ENCODE measurements at places on chromosomes 4 and X. TPM values are rescaled to one million over a fixed set of nuclear protein-coding genes. Genes with fewer than 3 reads are reported as not detected.

The VSIG1 gene
- 0.56 TPM for total RNA-seq

The SPARCL1 gene
- not detected for total RNA-seq

The FAM200B gene
- total RNA-seq = 13.1 TPM

The CT55 gene
- not detected for total RNA-seq

The HSFX4 gene
- not detected for total RNA-seq

The ZBTB49 gene
- total RNA-seq = 6.0 TPM

The SASH3 gene
- 121 TPM for total RNA-seq

The DACH2 gene
- total RNA-seq = not detected

The TCP11X2 gene
- total RNA-seq = not detected

The EDNRA gene
- total RNA-seq = not detected

DNA sequence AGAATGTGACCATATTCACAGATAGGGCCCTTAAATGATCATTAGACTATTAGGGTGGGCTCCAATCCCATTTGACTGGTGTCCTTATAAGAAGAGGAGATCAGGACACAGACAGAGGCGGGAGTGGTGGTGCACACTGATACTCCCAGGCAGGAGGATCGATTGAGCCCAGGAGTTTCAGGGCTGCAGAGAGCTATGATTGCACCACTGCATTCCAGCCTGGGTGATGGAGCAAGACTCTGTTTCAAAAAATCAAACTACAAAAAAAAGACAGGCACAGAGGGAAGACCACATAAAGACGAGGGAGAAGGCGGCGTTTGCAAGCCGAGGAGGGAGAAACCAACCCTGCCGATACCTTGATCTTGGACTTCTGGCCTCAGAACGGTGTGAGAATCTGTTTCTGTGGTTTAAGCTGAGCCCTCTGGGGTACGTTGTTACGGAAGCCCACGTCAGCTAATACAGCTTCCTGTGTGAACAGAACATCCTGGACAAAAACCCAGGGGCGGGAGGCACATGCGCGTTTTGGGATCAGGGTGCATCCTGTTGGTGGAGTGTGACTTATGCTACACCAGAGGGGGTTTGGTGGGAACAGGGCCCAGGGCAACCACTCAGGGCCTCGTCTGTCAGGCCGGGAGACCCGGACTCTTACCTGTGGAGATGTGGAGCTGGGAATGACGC lies 211.8 kb upstream of the PSAPL1 start:
- no peak for DNase-seq

DNA sequence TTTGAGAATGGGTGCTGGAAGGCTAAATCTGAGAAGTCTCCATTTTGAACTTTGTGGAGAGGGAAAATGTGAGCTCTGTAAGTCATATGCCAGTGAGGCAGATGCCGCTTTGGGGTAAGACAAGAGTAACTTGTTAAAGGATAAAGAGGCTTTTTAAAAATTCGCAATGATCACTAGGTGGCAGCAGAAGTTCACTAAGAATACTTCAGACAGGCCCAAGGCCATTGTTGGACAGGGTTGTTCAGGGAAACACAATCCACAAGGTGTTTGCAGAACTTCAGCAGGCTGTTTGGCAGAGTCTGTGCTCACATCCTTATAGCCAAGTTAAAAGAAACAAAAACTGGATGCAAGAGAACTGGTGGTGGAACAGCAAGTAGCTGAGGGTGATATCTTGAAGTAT lies 13.7 kb upstream of the PIGA start:
- DNase-seq = no peak

GRCh38 chrX:23864742-23865326 lies 42.9 kb downstream of the APOO start:
- DNase-seq = no peak

GRCh38 chr4:152269448-152270191 lies 266.3 kb downstream of the FBXW7 start:
- no peak for DNase-seq

DNA sequence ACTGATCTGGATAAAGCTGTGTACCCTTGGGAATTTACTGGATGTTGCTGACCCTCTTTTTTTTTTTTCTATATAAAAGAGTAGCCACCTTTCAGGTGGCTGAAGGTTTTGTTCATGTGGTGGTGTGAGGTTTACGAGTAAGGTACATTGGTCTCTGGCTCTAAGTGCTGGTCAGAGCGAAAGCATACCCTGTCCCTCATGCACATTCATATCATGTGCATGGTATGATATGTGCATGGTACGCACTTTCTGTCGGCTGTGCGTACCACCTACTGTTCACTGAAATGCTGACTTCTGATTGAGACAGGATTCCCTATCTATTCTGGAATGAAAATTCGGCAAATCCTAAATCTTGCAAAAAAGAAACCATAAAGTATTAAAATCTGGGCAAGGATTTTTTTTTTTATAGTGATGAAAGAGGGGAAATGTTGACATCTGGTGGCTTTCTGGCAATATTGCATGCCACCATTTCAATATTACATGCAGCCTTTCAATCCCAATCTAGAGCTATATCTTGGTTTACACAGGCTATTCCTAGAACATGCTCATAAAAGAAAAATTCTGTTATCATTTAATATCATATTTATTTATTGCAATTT lies 32.8 kb downstream of the FAM149A start:
- no peak for DNase-seq

GRCh38 chrX:31435592-31435991 lies 363.8 kb upstream of the FTHL17 start:
- no peak for DNase-seq

- DNase-seq = no peak
Observed at GRCh38 chr4:152939621-152940020, 3.5 kb downstream of the FHDC1 start.

DNA sequence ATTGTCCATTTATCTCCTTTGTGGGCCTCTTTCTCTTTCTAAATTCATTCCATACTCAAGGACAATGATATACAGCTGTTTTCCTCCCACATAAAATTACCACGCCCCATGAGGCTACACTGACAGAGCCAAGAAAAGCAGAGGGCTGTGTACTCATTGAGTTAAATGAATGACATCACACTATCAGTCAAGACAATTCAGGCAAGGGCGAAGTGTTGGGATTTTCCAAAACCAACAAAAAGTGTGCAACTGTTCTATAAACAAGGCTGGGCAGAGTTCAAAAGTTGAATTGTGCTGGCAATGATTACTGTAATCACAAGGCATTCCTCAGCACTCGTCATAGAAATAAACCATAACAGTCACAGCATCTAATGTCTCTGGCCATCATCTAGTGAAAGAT lies 799.6 kb upstream of the DIAPH2 start:
- no peak for DNase-seq

- no peak for DNase-seq
Observed at GRCh38 chrX:26851981-26852380, 611.2 kb downstream of the PPP4R3C start.

DNA sequence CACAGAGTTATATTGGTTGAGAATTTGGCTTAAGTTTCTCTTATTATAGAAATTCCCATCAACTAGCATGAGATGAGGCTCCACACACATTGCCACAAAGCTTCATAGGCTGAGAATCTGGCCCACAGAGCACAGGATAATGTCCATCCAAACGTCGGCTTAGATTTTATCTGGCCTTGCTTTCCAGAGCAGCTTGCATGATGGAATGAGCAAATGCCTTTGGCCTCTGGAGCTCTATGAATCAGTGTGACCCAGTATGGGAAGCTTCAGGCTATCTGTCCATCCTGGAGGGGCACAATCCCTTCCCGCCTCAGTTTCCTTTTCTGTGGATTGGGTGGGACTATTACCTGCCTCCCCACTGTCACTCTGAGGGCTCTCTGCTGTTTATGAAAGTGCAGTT lies 131.5 kb upstream of the NDP start:
- DNase-seq = no peak

DNA sequence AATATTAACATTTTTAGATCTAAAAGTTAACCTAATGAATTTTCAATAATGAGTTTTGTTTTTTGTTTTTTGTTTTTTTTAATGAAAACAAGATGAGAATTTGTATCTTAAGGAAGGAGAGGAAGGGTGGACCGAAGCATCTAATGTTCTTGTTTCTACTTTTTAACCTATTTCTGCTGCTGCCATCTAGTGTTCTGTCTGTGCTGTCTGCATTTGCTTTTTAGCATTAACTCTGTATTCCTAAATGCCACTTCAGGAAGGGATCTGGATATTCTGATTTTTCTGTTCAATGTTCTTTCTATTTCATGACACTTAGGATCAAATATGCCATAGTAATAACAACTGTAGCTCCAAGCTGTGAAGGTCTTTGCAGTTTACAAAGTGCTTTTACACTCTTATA lies 161.7 kb downstream of the BRWD3 start:
- DNase-seq = no peak

DNA sequence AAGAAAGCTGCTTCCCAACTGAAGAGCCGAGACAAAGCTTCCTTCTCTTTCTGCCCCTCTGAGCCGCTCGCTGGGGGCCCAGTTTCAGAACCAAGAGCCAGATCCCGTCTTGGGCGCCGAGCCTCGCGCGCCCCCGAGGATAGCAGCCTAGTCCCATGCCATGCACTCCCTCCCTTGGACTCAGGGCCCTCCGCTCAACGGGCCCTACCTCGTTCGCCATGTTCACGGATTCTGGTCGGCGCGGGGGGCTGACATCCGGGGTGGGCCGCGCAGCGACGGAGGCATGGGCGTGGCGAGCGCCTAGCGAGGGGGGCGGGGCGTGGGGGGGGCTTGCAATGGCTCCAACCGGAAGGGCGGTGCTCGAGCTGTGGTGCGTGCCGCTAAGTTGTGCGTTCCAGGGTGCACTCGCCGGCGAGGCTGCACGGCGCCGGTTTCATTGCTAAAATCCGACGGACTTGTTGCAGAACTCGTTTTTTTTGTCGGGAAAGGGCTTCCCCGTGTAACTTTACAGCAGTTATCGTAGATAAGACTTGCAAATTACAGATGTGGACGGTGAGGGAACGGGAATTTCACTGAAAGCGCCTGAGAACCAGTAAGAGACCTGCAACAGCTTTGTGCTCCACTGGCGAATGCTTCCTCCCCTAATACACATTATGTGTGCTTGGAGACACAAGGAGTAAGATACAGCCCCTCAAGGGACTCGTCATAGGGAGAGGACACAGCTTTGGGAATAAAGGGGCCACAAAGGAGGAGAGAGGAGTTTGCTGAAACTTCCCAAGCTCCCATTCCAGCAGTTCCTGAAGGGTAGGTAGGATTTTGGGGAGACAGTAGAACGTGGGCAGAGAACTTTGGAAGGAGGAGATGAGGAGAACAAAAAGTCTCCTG lies at the start of gene ADH5:
ADH5 (minus strand) TSS at position 308 of the 885 bp plus-strand sequence; CDS start at position 220, 88 bp downstream.
- DNase-seq = peak; percentile 87

Measured in activated naive CD8-positive, alpha-beta T cell treated with anti-CD3 and anti-CD28 coated beads for 36 hours (primary cell).